ENCODE measurements at places on chromosomes 13 and 19.

DNA sequence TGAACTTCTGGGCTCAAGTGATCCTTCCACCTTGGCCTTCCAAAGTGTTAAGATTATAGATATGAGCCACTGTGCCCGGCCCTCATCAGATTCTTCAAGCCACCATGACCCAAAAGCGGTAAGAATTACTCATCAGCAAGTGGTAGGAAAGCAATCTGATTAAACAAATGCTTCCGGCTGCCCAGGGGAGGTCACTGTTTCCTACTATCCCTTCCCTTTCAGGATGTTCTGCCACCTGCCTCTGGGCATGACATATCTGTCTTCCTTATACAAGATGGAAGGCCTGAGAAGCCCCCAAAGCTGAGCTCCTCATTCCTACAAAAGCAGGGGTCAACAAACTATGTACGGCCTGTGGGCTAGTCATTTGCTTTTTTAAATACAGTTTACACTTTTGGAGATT, 7.0 kb downstream of the ABHD8 start:
- DNase-seq = no peak

- DNase-seq = peak; percentile 31
Measured at GRCh38 chr19:33064458-33064791, 263 bp downstream of the RHPN2 start.

- DNase-seq = no peak
Measured at GRCh38 chr13:32838945-32839344, 177.3 kb upstream of the KL start.

DNA sequence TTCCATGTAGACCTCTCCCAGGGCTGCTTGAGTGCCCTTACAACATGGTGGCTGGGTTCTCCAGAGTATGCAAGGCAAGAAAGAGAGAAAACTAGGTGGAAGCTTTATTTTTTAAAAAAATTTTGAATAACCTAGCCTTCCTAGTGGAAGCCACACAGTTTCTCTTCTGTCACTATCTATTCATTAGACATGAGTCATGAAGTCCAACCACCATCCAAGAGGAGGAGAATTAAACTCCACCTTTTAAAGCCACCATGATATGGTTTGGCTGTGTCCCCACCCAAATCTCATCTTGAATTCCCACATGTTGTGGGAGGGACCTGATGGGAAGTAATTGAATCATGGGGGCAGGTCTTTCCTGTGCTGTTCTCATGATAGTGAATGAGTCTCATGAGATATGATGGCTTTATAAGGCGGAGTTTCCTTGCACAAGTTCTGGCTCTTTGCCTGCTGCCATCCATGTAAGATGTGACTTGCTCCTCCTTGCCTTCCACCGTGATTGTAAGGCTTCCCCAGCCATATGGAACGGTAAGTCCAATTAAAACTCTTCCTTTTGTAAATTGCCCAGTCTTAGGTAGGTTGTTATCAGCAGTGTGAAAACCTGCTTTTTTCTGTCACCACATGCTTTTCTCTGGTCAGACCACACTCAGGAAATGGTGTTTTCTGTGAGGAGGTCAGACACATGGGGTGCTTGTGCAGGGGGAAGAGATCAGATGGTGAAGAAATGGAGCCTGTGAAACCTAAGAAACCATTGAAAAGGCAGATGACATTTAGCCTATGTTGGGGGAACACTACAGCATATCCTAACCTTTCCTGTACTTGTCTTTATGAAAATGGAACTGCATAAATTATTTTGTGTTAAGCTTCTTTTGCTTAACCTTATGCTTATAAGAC, 57.7 kb downstream of the ANKRD10 start:
- no peak for DNase-seq

DNA sequence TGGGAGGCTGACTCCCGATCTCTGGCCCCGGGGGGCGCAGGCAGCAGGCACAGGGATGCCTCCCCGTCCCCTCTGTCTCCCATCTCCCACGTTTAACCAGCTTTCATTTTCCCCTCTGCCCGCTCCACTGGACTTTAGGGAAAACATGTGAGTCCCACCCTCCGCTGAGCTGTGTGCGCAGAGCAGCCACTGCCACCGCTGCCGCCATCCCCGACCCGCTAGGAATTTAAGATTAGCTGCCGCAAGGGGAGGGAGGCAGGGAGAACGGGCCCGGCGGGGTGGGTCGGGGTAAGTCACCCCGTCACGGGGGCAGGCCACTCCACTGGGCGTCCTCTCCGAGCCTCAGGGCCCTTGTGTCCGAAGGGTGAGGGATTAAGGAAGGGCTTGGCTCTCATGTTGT, 15.5 kb downstream of the KCNN1 start:
- DNase-seq = no peak

DNA sequence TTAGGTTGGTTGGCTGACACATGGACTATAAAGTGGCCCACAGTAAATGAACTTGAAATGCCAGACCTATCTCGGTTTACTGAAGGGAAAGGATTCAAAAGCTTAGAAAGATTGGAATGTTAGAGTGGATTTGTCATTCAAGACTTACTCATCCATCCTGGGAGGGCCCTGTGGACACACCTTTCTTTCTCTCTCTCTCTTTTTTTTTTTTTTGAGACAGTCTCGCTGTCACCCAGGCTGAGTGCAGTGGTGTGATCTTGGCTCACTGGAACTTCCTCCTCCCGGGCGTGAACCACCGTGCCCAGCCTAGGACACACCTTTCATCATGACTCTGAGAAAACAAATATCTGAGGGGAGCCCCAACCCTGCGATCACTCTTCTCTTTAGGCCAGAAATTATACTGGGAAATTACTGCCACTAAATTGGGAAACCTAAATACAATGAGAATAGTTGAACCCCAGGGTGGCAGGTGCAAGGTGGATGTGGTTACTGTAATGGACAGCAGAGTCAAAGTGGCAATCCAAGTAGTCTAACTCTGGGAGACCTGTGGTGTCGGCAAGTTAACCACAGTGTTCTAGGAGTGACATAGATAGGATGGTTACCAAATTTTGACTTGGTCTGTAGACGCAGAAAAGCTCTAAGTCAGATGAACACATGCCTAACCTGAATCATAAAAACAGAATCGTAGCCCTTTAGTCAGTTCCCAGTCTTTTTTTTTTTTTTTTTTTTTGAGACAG, 47.1 kb upstream of the ZMYM5 start:
- DNase-seq = no peak

DNA sequence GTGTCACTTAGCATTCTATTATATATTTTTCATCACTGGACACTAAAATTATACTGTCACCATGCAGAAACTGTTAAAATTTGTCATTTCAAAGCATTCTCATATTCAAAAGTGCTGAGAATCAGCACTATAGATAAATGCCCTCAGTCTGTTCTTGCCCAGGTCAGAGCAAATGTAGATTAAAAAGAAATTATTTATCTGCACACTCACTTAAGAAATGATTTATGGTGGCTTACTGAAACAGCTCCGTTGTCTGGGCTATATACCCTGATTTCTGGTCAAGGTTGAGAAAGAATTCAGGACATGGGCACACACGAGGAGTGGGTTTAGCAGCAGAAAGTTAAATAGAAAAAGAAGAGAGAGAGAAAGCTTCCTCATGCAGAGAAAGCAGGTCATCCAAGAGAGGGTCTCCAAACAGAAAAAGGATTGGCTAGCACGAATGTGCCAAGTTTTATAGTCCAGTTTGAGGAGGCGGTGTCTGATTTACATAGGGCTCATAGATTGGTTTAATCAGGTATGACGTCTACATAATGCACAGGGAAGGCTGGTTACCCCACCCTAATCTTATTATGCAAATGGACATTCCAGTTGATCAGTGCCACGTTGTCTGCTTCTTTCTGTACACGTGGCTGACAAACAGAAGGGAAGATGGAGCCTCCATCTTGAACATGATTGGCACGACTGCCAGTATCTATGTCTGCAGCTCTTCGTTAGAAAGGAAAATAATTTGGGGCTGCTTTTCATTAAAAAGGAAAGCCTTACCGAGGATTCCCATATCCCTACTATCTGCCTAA, 47.3 kb upstream of the N4BP2L1 start:
- no peak for DNase-seq

GRCh38 chr13:34738254-34738992, 203.6 kb upstream of the NBEA start:
- DNase-seq = no peak

GRCh38 chr13:43303033-43303729, 279.8 kb downstream of the DNAJC15 start:
- DNase-seq = no peak

GRCh38 chr19:53884256-53884655, 2.3 kb downstream of the PRKCG start:
- DNase-seq = no peak

GRCh38 chr19:40742886-40743285, 7.4 kb downstream of the ACTMAP start:
- no peak for DNase-seq

- no peak for DNase-seq
Measured at GRCh38 chr19:18701250-18701608, 17.7 kb downstream of the CRTC1 start.

DNA sequence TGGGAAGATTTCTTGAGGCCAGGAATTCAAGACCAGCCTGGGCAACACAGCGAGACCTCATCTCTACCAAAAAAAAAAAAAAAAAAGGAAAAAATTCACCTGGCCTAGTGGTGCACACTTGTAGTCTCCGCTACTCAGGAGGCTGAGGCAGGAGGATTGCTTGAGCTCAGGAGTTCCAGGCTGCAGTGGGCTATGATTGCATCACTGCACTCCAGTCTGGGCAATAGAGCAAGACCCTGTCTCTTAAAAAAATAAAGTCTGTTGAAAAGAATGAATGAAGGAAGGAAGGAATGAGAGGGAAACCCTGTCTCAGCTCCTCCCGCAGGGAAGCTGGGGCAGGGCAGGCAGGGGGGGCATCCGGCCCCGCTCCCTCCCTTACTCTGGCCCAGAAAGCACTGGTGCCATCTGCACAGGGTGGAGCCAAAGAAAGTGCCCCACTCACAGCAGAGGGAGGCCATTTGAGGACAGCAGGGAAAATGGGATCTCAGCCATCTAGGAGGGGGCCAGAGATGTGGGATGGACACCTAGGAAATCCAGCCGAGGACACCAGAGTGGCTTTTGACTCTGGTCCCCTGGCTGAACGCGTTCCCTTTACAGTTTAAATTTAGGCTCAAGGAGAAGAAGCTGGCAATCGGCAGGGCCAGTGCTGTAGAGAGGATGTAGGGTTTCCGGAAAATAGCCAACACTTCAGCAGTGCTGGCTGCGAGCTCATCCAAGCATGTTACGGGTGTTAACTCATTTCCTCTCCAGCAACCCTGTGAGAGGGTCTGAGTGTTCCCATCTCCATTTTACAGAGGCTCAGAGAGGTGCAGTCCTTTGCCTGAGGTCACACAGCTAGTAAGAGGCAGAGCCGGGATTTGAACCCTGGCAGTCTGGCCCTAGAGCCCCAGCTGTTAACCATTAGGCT, 3.6 kb upstream of the HPN start:
- DNase-seq = no peak

DNA sequence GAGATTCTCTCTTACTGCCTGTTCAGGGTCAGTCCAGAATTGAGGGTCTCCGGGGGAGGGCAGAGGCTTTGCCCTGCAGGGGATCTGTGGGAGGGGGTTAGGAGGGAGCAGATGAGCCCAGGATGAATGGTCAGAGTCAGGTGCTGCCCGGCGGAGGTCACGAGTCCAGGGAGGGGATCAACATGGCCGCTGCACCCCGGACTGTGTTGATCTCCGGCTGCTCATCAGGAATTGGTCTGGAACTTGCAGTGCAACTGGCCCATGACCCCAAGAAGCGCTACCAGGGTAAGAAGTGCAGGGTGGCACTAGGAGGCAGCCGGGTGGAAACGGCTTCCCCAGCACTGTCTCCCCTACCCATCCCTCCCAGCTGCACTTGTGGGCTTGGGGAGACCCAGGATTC, at the start of gene RDH8:
Gene RDH8, plus strand, starts transcription at position 168 of the 400 bp plus-strand sequence. Its CDS starts 15 bp downstream, at position 183.
- no peak for DNase-seq

DNA sequence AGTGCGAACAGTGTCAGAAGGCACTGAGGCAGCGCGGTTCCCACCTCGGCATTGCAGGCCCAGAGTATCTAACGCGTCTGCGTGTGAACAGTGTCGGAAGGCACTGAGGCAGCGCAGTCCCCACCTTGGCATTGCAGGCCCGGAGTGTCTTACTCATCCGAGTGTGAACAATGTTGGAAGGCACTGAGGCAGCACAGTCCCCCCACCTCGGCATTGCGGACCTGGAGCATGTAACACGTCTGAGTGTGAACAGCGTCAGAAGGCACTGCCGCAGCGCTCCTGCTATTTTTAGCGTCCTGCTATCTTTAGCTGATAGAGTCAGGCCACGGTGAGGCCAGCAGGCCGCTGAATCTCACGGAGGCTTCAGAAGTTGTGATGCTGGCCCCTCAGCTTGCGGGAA, 39.6 kb downstream of the ATP11A start:
- DNase-seq = no peak

DNA sequence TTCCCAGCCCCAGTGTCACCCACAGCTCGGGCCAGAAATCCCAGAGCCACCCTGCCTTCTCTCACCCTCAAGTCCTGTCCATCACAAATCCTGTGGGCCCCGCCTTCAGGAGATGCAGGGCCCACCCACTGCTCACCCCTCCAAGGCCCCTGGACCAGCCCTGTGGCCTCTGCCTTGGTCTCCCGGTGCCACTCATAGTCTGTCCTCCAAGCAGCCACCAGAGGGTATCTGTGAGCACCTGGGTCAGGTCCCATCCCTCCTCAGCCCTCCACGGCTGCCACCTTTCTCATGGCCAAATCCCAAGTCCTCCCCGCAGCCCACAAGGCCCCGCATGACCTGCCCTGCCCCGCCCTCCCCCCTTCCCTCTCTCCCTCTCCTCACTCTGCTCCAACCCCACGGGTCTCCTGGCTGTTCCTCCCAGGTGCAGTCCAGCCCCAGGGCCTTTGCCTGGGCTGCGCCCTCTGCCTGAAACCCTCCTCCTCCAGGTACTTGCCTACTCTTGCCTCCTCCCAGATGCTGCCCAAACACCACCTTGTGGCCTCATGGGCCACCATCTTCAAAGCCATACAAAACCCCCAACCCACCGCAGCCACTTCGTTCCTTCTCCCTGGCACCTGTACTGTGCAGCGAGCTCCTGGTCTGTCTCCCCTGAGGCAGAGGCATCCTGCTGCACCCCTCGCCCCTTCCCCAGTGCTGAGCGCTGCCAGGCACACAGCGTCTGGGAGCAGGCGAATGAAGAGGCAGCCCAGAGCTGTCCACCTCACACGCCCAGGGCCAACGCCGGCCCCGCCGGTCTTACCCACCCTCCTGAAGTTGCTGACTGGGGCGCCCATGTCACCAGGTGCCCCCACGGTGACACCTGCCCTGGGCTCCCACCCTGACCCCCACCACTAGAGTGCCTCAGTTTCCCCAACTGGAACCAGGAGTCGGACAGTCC, 13.2 kb upstream of the UQCR11 start:
- no peak for DNase-seq

- DNase-seq = no peak
Measured at GRCh38 chr13:50006426-50007135, 8.7 kb upstream of the KCNRG start.

- no peak for DNase-seq
Measured at GRCh38 chr13:23752111-23753001, 136.8 kb downstream of the MIPEP start.

GRCh38 chr13:73480779-73481559, 422.2 kb downstream of the KLF5 start:
- DNase-seq = no peak
